ENCODE measurements at places on chromosomes 7 and 10. TPM values are rescaled to one million over a fixed set of nuclear protein-coding genes. Genes with fewer than 3 reads are reported as not detected.

DNA sequence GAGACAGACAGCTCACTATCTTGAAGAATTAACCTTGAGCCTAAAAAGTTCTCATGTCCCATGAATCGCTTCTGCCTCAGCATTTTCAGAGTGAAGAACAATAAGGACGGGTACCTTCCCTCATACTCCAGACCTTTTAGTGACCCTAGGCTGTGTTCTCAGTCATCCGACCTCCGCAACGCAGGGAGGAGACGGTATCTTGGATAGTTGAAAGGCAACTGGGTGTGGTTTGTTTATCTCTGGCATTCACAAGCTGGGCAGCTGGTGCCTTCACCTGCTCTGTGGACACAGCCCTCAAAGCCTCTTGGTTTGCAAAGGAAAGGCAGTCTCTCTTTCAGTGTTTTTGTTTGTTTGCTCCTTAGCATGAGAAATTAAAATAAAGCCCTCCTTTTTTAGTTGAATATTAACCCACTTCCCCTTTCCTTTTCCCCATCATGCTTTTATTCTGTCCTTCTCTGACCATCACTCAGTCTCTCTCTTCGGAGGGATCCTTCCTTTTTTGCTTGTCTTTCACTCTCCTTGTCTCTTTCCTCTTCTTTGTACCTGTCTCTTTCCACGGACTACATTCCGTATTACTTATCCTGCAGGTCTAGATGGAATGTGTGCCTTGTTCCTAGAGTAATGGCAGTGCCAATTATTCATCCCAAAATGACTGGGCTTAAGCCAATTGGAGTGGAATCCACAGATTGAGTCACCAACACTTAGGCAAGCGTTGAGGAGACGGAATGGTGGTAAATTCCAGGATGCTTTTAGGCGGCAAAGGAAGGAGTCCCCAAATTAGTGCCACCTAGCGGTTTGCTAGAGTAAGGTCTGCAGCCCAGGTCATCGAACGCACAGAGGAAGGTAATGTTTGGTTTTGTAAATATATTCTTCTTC, 45.8 kb downstream of the PRR15 start:
- no peaks in the 10 kb centered on the region for H3K4me1 ChIP-seq
- no peak overlapping the region for H3K4me3 ChIP-seq

- H3K27me3 ChIP-seq, result no peaks in the 10 kb centered on the region
- H3K4me1 ChIP-seq, result peaks cover 24% of the 10 kb centered on the region
- peaks cover 24% of the 10 kb centered on the region for H3K36me3 ChIP-seq
- peak overlapping the region; percentile 77 for H3K4me3 ChIP-seq
- no peak for DNase-seq
Observed at GRCh38 chr10:121974019-121974534, 940 bp downstream of the NSMCE4A start.

DNA sequence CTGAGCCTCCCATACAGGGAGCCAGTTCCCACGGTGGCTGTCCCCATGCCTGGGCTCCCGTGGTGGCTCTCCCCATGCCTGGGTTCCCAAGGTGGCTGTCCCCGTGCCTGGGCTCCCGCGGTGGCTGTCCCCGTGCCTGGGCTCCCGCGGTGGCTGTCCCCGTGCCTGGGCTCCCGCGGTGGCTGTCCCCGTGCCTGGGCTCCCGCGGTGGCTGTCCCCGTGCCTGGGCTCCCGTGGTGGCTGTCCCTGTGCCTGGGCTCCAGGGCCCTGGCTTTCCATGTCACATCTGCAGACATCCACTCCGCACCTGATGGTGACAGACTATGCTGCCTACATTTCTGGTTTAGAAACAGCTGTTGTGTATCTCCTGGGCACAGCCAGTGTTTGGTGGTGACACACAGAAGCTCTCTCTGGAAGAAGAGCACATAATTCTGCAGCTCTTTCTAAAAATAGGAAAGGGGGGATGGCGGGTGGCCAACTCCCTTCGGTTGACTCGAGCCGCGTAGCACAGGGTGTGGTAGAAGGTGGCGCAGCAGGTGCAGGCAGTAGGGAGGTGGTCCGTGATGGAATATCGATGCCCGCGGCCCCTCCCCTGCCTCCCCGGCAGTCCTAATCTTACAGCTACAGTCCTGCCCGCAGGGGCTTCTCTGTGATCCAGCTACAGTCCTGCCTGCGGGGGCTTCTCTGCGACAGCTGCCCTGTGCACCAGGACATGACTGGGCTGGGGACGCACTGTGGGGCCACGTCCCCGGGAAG, 251.2 kb downstream of the DNAJB6 start:
- peaks cover 32% of the 10 kb centered on the region for H3K27me3 ChIP-seq
- no peak overlapping the region for H3K27ac ChIP-seq
- DNase-seq, result no peak
- no peak overlapping the region for H3K4me3 ChIP-seq
- no peaks in the 10 kb centered on the region for H3K36me3 ChIP-seq
- H3K4me1 ChIP-seq, result peaks cover 6% of the 10 kb centered on the region

UNCX gene
- not detected for total RNA-seq

KCNMA1 gene
- 0.38 TPM for total RNA-seq

FEZF1 gene
- not detected for total RNA-seq

DNA sequence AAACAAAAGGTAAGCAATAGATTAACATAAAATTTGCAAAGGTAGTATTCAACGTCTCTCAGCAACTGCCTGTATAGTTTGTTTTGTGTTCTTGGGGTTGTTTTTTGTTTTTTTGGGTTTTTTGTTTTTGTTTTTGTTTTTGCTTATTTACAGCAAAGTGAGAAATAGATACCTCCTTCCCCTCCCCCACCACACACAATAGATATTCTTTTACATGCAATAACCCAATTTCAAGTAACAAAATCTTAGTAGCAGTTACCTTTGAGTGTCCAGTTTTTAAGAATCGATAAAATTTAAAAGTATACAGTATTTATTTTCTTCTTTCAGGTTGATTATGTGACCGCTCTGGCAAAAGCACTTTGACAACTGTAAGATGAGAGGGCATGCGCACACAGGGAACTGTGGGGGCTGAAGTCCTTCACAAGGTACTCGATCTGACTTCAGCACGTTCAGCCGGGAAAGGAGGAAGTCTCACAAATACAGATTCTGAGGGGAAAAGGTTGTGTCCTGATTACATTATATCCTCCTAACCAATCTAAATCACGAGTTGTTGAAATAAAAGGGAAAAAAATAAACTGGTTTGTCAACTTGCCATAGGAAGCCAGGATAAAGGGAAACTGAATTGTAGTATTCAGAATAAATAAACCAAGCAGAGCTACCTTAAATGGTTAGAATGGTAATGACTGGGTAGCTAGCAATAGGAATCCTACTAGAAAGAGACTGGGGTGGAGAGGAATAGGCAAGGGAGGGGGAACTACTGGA, 47.8 kb downstream of the CPEB3 start:
- H3K4me3 ChIP-seq, result peak overlapping the region; percentile 12
- H3K4me1 ChIP-seq, result peaks cover 33% of the 10 kb centered on the region
- no peak overlapping the region for H3K27ac ChIP-seq
- peaks cover 20% of the 10 kb centered on the region for H3K27me3 ChIP-seq
- no peak for DNase-seq

DNA sequence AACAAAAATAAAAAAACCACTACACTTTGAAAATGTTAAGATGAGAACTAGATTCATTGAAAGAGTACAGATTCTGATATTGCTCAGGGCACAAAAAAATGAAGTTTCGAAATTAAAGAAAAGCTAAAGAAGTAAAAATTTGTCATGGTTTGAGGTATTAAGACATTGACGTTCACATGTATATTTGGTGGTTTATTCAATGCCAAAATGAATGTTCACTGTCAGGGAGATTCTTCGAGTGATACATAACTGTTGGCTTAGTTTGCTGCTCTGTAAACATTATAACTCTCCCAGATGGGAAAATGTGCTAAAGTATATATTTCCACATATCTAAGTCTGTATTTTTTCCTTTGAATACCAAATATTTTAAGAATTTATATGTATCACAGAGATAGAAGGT, 345.0 kb downstream of the SEMA3D start:
- DNase-seq, result no peak
- no peaks in the 10 kb centered on the region for H3K27me3 ChIP-seq
- H3K4me3 ChIP-seq, result no peak overlapping the region

PKD2L1 gene
- not detected for total RNA-seq

BCL7B gene
- 71.6 TPM for total RNA-seq

DNA sequence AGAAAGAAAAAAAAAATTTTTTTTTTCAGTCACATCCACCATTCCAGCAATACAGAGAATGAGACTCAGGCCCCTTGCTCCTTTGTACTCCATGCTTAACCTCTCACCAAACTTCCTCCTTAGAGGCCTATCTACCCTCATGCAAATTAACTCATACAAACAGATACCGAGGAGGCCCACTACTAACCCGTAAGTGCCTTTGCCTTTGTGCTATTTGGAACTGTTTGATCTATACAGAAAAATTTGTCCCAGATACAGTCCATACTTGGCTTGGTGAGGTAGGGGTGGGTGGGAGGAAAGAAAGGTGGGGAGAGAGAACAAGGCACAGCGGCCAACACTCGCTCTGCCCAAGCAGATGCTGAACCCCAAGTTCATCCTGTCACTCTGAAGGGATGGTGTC, 87.8 kb upstream of the DUSP5 start:
- DNase-seq, result no peak
- H3K27ac ChIP-seq, result no peak overlapping the region
- H3K36me3 ChIP-seq, result no peaks in the 10 kb centered on the region
- H3K4me1 ChIP-seq, result peaks cover 76% of the 10 kb centered on the region

DNA sequence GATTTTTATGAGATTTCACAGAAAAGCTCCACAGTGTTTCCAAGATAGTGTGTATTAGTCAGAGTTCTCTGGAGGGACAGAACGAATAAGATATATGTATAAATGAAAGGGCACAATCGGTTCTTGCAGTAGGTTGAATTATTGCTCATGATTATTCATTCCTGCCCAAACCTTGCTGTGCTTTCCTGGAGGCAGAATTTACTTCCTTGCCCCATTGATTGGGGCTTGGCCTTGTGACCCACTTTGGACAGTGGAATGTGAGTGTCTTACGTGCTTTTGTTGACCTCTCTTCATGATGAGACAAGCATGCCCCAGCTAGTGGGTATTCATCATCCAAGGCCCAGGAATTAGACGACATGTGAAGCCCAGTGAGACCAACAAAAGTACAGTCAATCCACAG, 53.0 kb upstream of the ABCB5 start:
- no peaks in the 10 kb centered on the region for H3K4me1 ChIP-seq
- H3K27me3 ChIP-seq, result no peaks in the 10 kb centered on the region
- no peaks in the 10 kb centered on the region for H3K36me3 ChIP-seq

CHAT gene
- not detected for total RNA-seq

DNA sequence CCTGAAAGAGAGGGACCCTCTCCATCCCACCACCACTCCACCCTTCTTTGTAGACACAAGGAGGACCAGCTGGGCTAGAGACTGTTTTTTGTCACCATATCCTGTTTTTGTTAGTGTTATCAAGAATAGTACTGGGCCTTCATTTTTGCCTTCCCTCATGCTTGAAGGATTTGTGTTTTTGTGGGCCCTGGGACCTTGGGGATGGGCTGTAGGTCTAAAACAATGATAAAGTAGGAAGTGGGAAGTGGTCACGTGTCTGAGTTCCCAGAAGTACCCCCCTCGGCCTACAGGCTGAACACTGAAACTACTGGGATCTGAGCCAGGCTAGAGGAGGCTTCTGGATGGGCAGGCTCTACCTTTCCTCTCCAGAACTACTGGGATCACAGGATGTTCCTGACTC, 8.9 kb downstream of the AGFG2 start:
- H3K4me1 ChIP-seq, result peaks cover 80% of the 10 kb centered on the region
- H3K27me3 ChIP-seq, result no peaks in the 10 kb centered on the region
- H3K27ac ChIP-seq, result peak overlapping the region; percentile 96
- peak overlapping the region; percentile 97 for H3K4me3 ChIP-seq
- peaks cover 39% of the 10 kb centered on the region for H3K36me3 ChIP-seq

OPN4 gene
- total RNA-seq, result not detected

TMEM229A gene
- not detected for total RNA-seq

CYP3A5 gene
- total RNA-seq, result not detected

ATP6V1F gene
- 140 TPM for total RNA-seq

DNA sequence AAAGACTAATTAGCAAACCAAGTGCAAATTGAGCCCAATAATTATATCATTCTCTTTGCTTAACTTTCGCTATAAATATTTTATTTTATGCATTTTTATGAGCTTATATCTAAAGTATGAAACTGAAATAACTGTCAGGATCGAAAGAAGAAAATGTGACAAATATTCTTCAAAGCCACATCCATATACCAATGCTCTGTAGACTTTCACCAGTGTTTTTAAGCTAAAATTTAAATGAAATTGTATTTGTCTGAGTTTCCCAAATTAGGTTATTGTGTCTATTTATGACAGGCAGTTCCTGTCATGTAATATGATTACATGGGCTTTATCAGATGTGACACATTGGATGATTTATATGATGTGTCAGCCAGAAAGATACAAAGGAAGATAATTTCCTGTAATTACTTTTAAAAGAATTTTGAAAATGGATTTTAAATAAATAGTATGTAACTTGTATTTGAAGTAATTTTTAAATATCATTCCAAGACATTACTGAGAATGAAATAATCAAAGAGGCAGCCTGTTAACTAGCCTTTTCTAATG, 317.9 kb upstream of the KLF6 start:
- peaks cover 8% of the 10 kb centered on the region for H3K36me3 ChIP-seq
- H3K4me3 ChIP-seq, result no peak overlapping the region
- peaks cover 20% of the 10 kb centered on the region for H3K4me1 ChIP-seq
- H3K27me3 ChIP-seq, result no peaks in the 10 kb centered on the region

GRCh38 chr7:66236713-66237303, 31.7 kb downstream of the TPST1 start:
- no peak for DNase-seq
- H3K4me3 ChIP-seq, result no peak overlapping the region
- no peak overlapping the region for H3K27ac ChIP-seq
- no peaks in the 10 kb centered on the region for H3K4me1 ChIP-seq

TMEM140 gene
- total RNA-seq, result 37.1 TPM

CPA2 gene
- total RNA-seq, result not detected

MMD2 gene
- total RNA-seq, result not detected

GRCh38 chr10:71289421-71290130, 29.5 kb upstream of the SLC29A3 start:
- no peak overlapping the region for H3K27ac ChIP-seq
- DNase-seq, result no peak
- H3K4me3 ChIP-seq, result no peak overlapping the region

DNA sequence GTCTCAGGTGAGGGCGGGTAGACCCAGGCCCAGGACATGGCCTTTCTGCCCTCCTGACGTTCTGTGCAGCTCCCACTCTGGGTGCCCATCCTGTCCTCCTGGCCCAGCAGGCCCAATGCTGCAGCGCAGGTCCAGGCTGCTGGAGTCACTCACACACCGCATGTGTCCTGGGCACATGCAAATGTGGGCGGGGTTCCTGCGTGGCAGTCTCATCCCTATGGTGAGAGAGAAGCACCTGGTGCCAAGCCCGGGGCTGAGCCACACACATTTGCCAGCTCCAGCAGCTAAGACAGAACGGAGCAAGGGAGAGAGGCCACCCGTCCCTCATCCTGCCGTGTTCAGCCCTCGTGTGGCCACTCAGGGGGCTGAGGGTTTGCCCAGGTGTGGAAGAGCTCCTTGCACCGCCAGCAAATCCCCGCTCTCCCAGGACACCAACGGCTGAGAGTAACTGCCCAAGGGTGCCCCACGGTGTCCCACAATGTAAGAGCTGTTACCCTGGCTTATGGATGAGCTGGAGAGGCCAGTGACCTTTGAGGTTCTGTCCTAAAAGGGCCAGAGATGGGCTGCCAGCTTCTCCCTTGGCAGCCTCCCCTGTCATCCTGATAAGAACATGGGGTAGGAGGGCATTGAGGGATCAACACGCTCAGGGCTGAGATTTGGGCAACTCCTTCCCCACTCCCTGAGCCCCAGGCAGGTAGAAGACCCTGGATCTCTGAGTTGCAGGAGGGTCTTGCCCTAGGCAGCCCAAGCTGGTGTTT, 4.4 kb downstream of the FUOM start:
- DNase-seq, result no peak
- no peaks in the 10 kb centered on the region for H3K36me3 ChIP-seq
- peaks cover 4% of the 10 kb centered on the region for H3K4me1 ChIP-seq
- no peak overlapping the region for H3K27ac ChIP-seq
- no peak overlapping the region for H3K4me3 ChIP-seq

REEP3 gene
- 22.8 TPM for total RNA-seq
